ENCODE measurements at places on chromosomes 12 and 14.
A peak's percentile ranks its signal among the peaks of the same experiment; 100 is the strongest.

- DNase-seq, result no peak
These were observed 136.8 kb downstream of the TTC8 start for GRCh38 chr14:88961214-88961613.

- DNase-seq, result no peak
These were observed 504.1 kb downstream of the TMTC2 start for GRCh38 chr12:83190631-83191390.

- DNase-seq, result peak; percentile 25
These were observed 101.6 kb upstream of the PLXNC1 start for GRCh38 chr12:94046626-94047410.

DNA sequence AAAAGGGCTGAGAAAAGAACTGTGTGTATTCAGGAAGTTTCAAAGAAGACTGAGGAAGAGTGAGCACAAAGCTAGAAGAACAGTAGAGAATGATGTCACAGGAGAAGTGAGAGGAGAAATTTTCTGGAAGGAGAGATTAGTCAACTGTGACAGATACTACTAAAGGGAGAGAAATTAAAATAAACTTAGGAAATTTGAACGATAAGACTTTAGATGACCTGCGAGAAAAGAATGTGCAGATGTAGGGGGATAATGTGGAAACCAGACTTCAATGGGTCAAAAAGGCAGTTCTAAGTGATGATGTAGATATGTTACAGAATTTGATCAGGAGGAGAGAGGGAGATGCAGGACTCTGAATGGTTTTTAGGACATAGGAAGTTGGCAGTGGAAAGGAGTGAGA is 287.4 kb downstream of the SYT1 start:
- peak; percentile 12 for DNase-seq

DNA sequence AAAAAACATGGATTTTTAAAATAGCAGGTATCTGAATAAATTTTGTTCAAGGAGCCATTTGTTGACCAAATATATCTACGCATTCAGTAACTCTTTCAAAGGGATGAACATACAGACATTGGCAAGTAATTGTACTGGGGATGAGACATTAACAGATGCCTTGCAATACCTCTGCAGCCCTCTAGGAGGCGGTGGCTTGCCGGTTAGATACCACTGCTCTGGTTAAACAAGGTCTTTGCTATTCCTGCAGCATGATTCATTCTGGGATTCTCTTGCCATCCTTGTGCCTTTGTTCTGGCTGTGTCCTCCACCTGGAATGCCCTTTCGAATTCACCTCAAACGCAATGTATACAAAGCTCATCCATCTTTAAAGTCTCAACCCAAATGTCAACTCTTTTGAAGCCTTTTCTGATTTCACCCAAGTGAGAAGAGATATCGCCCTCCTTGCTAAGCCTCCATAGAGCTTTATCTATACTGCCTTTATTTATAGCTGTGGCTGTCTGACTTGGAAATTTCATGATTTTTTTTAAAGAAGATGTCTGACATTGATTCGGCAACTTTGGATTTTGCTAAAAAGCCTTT is 131.0 kb upstream of the SRRM4 start:
- no peak for DNase-seq

DNA sequence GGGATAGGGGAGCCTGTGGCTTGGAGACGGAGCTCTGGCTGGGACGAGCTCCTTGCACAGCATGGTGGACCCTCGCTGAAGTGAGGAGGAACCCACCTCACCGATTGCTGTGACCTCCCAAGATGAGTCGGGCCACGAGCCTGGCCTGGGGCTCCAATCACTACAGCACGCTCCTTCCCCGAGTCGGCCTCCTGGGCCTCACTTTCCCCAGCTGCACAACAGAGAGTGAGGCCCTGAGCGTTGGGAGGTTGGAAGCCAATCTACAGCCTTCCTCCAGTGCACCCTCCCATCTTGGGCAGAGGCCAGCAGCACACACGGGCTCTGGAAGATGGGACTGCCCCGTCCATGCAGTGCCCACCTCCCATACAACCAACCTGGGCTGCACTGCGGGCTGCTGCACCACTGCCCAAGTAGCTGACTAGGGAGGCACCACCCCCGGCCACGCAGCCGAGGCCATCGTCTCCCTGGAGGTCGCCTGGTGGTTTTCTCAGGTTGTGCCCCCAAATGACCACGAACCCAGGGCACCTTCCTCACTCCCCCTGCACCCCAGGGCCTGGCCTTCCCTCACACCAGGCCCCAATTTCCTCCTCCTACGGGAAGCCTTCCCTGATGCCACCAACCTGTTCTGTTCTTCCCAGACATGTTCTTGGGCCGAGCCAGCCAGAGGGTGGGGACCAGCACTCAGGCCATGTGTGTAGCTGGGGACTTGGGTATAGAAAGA is 152.3 kb upstream of the C14orf180 start:
- DNase-seq, result no peak

DNA sequence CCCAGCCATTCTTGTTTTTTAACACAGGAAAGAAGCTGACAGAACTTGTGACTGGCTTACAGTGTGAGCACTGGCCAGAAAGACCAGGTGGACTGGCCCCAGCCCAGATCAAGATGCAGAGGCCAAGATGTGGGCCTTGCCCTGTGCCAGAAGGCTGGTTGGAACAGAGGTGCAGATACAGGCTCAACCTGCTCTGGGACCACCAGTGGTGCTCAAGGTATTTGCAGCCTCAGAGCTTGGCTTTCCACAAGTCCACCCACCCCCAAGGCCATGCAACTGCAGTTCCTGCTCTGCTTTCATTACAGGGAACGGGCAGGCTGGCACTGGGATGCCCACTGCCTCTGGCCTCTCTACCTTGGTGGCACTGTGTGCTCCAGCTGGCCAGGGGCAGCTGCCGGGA is 23.3 kb downstream of the ZFC3H1 start:
- no peak for DNase-seq

- no peak for DNase-seq
These were observed 28.1 kb downstream of the ANO6 start for GRCh38 chr12:45243963-45244362.

GRCh38 chr12:29879606-29880308 is 96.0 kb upstream of the TMTC1 start:
- no peak for DNase-seq

- DNase-seq, result no peak
These were observed 82.3 kb downstream of the SSPN start for GRCh38 chr12:26277506-26278246.

GRCh38 chr12:124294780-124295341 is at the start of gene RFLNA:
Gene RFLNA, plus strand, starts transcription at chr12:124295093. Its CDS starts 337 bp downstream, at chr12:124295430.
- no peak for DNase-seq

- DNase-seq, result no peak
These were observed 322.8 kb downstream of the RGS6 start for GRCh38 chr14:72254937-72255472.

- DNase-seq, result no peak
These were observed 27.8 kb downstream of the MUCL1 start for GRCh38 chr12:54882079-54882478.

DNA sequence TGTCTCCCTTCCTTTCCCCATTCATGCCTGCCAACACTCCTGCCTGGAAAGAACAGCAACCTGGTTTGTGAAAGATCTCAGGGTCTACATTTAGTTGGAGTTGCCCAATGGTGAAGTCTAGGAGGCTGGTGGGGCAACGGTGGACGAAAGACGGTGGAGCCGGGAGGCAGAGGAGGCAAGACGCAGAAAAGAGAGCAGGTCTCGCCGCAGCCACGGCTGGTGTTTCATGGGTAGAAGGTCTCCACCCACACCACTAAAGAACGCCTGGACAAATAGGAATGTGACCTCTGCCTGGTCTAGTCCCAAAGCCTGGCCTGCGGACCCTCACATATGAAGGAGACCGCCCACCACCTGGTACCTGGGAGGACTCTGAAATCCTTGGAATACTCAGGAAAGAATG is 185.6 kb downstream of the ALG10 start:
- DNase-seq, result no peak

- DNase-seq, result peak; percentile 38
These were observed 9.8 kb upstream of the KDM2B start for GRCh38 chr12:121590476-121591143.

- no peak for DNase-seq
These were observed 45.1 kb upstream of the MEG3 start for GRCh38 chr14:100780646-100781355.

- peak; percentile 57 for DNase-seq
These were observed 111.5 kb downstream of the PAX9 start for GRCh38 chr14:36773136-36773540.

DNA sequence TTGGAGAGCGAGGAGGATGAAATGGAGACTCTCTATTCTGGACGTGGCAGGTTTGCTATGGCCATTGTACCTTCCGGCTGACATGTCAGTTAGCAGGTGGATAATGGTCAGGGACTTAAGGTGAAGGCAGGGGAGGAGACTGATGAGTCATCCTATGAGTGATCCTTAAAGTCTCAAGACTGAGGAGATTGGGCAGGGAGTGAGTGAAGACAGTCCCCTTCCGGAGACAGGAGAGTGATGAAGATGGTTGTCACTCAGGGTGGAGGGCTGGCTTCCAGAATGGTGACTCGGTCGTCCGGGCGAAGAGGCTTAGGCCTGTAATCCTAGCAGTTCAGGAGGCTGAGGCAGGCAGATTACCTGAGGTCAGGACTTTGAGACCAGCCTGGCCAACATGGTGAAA is 49.8 kb upstream of the CCDC63 start:
- no peak for DNase-seq

- DNase-seq, result no peak
These were observed 4.0 kb downstream of the TMPO start for GRCh38 chr12:98519257-98519907.

GRCh38 chr12:2752676-2753371 is 41.9 kb upstream of the FKBP4 start:
- peak; percentile 71 for DNase-seq

DNA sequence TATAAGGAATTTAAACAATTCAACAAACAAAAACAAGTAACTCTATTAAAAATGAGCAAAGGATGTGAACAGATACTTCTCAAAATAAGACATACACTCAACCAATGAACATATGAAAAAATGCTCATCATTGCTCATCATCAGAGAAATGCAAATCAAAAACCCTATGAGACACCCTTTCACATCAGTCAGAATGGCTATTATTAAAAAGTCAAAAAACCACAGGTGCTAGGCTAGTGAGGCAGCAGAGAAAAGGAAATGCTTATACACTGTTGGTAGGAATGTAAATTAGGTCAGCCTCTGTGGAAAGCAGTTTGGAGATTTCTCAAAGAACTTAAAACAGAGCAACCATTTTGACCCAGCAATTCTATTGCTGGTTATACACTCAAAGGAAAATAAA is 52.0 kb downstream of the NAV3 start:
- no peak for DNase-seq

- peak; percentile 61 for DNase-seq
These were observed 4.5 kb downstream of the NOP2 start for GRCh38 chr12:6563448-6564050.

DNA sequence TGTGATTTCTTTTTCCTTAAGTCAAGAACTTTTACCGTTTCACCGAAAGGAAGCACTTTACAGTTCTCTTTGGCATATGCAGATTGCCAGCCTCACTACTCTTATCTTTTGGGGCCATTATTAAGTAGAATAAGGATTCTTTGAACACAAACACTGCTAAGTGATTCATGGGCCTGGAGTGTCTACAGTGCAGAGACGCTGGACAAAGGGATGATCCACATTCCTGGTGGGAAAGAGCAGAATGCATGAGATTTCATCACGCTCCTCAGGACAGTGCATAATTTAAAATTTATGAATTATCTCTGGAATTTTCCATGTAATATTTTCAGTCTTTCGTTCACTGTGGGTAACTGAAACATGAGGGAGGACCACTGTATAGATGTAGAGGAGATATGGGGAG is 90.2 kb downstream of the TTLL5 start:
- DNase-seq, result peak; percentile 31

- DNase-seq, result no peak
These were observed 5.8 kb upstream of the LRP10 start for GRCh38 chr14:22865424-22866405.

GRCh38 chr12:109598428-109598854 is 24.8 kb downstream of the MVK start:
- DNase-seq, result no peak

DNA sequence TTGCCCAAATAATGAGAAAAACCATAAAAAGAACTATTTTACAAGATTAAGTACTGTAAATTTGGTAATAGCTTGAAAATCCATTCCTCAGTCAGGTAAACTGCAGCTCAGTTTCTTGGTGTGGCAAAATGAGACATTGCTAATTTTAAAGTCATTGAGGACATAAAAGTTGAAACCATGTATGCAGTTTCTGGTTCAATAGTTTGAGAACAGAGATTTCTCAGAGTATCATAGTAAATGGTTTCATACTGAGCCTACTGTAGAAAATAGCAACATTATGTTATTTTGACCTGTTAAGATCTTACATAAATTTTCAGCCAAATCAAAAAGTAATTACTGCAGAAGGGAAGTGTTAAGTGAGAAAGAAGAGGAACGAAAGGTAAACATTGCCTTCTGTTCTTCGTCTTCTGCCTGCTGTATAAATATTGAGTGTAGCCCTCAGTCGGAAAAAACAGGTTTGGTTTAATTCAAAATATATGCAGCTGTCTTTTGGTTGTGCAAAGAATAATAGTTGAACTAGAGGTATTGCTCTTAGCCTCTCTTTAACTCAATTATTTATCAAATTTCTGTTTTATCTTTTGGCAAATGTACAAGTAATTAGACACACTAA is 119.6 kb downstream of the SYNE2 start:
- no peak for DNase-seq

GRCh38 chr12:80810874-80811273 is 94.2 kb downstream of the MYF5 start:
- peak; percentile 12 for DNase-seq

DNA sequence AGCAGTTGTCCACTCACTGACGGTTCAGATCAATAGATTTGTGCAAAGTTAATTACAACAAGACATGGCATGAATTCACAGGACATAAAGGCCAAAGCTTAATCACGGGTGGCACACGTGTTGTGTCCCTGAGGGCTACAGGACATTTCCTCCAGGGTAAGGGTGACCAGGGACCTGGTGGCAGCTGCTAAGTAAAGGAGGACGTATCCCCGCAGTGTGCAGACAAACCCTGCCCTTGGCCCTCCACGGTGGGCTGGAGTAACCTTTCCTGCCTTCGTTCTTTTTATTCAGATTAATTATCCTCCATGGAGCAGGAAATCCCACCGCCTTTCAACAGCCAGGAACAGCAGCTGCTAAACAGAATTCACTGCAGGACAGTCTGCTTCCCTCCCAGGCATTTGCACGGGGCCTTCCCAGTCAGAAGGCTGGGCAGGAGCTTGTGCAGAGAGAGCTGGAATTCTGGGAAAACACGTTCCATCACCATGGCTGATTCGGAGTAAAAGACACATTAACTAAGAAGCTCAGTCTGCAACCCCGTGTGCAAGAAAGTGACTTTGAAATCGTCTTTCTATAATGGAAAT is 289.9 kb upstream of the SFSWAP start:
- no peak for DNase-seq

DNA sequence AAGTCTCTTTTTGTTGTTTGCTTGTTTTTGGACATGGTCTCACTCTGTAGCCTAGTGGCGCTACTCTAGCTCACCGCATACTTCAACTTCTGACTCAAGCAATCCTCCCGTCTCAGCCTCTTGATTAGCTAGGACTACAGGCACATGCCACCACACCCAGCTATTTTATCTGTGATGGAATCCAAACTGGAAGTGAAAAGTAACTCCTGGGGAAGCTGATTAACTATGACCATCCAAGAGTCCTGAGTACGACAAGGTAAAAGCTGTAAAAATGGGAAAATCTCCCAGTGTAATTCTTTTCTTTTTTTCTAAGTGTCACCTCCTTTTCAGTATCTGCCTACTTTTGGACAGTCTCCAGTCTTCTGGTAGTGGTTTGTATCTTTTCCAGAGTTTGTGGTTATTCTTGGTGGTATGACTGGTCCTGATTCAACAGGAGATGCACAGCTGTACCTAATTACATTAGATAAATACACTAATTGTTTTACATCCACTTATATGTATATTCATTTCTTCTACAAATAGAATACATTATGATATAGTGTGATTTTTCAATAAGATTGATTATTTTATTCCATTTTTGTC is 97.8 kb downstream of the SLC6A15 start:
- no peak for DNase-seq

Measured in choroid plexus epithelial cell (primary cell).